ENCODE measurements at places on chromosomes 12 and 14.

DNA sequence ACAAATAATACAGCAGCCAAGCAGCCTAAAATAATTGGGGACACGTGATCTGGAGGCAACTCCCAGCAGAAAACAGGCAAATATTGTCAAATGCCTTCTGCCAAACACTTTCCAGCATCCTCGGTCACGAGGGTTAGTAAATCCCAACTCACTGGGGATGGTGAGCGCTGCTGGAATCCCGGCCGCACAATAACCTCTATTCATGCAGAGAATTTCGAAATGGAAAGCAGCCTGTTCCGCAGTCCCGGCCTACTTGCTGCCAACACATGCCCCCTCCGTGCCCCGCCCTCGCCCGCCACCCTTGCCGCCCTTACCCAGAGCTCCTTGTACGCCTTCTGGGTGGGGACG is 62.2 kb downstream of the RFX4 start:
- DNase-seq, result no peak

- no peak for DNase-seq
Measured at GRCh38 chr14:68544081-68544892, 248.6 kb downstream of the ZFP36L1 start.

- DNase-seq, result no peak
Measured at GRCh38 chr12:120211904-120212283, 11.0 kb upstream of the RPLP0 start.

DNA sequence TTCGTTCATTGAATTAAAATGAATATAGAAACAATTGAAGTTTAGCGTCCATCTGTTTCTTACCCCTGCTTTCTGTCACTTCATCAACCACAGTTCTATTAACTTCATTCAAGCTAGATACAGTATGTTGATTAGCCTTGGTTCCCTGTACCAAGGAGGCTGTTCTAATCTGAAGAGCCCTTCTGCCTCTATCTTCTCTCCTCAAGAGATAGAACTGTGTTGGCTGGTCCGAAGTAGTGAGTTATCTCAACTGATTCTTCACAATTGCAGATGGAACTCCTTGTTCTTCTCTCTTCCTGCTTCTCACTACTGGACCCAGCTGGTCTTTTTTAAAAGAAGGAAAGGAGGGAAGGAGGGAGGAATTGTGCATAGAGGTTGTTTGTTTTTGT is 82.1 kb upstream of the TRAF3 start:
- DNase-seq, result no peak

- no peak for DNase-seq
Measured at GRCh38 chr12:89731089-89731488, 22.5 kb upstream of the ATP2B1 start.

DNA sequence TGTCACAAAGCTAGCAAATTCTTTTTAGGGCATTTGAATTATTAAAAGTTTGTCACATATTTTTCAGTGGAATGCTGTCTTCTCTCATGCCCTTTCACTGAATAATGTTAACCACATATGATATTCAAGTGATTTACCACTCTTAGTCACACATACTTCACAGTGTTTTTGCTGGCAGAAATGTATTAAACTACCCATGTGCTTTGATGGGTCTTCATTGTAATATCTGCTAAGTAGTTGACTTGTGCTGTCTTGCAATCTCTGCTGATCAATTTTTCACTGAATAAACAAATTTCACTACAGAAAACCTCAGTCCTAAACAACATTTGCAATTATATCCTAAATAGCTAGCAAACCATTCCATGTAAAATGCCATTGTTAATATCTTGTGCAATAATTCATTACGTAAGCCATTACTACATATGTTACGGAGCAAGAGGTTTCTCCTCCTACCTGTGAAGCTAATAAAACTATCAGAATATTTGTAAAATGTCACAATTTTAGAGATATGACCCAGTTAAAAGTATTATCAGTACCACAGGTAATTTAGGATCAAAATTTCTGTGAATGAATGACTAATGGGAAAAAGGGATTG is 64.6 kb upstream of the LMO3 start:
- no peak for DNase-seq

DNA sequence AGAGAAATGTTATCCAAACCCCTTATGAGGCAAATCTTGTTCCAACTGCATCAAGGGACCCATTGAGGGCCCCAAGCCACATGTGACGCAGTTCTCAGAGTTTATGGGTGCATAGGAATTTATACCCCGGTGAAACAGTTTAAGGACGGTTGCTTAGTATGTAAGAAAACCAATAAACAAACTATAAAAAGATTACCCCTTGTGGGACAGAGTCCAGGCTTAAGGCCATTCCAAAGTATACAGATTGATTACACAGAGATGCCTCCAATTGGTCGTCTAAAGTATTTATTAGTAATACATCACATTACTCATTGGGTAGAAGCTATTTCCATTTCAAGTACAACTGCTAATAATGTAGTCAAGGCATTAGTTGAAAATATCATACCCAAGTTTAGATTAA is 885.0 kb upstream of the MDGA2 start:
- DNase-seq, result no peak

DNA sequence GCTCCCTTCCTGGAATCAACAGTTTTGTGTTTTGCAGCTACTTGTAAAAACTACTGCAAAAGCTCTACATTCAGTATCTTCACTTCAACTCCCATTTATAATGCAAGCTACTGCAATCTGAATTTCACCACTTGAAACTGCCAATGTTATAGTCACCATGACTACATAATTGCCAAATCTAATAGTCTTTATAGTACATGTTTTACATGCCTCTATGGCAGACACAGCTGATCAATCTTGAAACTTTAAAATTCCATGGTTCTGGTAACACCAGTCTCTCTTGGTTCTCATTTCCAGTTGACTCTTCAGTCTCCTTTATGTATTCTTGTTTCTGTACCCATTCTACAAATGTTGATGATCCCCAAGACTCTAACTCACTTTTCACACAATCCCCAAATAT is 185.9 kb downstream of the MED13L start:
- DNase-seq, result no peak

DNA sequence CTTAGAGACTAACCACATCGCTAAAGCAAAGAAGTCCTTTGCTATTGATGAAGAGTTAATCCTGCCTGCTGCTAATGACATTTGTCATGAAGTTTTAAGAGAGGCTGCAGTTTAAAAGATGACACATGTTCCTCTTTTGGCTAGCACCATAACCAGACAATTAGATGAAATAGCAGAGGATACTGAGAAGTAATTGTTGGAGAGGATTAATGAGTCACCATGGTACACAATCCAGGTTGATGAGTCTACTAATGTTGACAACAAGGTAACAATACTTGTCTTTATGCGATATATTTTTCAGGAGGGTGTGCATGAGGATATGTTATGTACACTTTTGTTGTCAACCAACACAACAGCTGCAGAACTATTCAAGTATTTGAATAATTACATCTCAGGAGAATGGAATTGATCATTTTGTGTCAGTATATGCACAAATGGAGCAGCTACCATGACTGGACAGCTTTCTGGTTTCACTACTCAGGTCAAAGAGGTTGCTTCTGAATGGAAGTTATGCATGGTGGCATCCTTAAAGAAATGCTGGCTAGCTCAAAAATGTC is 56.7 kb downstream of the LRRIQ1 start:
- no peak for DNase-seq

DNA sequence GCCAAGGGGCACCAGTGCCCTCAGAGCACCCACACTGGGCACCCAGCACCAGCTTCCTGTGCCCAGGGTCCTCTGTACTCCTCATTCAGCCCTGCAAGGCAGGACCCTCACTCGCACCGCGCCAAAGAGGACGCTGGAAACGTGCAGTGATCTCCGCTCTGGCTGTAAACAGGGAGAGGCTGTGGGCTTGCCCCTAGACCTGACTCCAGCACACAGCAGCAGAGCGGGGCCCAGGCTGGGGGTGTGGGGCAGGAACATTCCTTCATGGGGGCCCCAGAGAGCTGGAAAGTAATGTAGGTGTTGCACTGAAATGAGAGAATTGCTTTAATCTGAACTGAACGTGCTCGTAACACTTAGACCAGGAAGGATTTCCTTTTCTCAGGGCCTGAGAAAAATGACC is 5.0 kb upstream of the BRF1 start:
- DNase-seq, result no peak

GRCh38 chr14:94761348-94761996 is 8.4 kb downstream of the GSC start:
- no peak for DNase-seq

GRCh38 chr12:47882781-47883546 is 21.8 kb downstream of the VDR start:
- no peak for DNase-seq

DNA sequence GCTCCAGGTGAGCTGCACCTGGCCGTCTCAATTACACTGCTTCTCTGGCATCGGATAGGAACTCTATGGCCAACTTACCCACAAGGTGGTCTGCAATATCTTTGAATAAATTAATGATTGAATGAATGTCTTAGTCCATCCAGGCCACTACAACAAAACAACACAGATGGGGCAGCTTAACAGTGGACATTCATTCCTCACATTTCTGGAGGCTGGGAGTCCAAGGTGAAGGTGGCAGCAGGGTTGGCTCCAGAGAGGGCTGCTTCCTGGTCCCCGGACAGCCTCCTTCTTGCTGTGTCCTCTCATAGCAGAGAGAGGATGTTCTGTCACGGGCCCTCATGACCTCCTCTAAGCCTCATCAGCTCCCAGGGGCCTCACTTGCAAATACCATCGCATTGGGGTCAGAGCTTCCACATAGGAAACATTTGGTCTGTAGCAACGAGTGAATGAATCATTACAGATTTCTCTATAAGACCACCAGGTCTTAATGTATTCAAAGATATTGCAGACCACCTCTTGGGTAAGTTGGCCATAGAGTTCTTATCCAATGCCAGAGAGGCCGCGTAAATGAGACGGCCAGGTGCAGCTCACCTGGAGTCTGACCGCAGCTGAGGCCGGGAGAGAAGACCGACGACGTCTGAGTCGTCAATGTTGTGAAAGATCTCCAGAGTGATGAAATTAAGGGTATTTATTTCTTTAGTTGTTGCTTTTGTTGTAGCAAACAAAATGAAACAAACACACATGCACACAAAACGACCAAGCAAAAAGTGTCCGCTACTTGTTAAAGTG is 182.7 kb upstream of the C14orf180 start:
- no peak for DNase-seq

DNA sequence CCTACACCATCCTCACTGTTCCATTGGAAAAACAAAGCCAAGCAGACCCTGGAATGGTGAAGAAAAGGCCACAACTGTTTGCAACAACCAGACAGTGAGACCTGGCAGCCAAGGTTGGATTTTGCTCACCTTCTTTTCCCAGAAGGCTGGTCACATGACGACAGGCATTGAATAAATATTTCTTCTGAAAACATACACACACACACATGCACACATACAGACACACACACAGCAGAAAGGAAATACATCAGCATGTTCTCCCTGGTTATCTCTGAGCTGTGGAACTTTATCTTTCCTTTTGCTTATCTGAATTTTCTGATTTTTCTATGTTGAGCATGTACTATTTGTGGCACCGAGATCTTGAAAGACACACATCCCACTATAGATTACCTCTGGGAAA is 38.0 kb upstream of the CCDC60 start:
- no peak for DNase-seq

GRCh38 chr14:100118396-100119011 is 40.9 kb downstream of the DEGS2 start:
- no peak for DNase-seq

- DNase-seq, result no peak
Measured at GRCh38 chr14:68935761-68936214, 43.3 kb downstream of the ACTN1 start.

DNA sequence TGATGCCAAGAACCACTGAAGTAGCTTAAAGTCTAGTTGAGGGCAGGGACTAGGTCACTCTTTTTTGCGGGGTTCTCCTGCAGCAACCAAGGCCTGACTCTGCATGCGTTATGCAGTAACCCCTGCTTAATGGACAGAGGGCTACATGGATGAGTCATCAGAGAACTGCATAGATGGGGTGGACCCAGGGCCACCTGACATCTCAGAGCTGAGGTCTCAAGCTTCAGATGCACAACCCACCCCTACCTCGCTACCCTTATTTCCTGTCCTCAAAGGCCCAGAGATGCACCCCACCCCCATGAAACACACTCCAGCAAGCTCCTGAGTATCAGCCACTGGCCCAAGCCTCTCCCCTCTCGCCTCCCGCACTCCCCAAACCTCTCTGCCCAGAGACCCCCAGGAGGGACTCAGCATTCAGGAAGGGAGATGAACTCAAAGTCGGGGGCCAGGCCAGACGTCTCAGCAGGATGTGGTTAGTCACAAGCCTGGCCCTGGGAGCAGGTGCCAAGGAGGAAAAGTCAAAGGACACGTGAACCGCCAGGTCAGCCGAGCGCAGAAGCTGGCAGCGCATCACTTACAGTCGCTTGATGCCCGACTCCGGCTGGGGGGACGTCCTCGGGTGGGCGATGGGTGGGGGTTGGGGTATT is 25.8 kb downstream of the SNRNP35 start:
- DNase-seq, result no peak

- DNase-seq, result no peak
Measured at GRCh38 chr12:59600171-59600570, 4.3 kb downstream of the SLC16A7 start.

- no peak for DNase-seq
Measured at GRCh38 chr14:81169711-81170103, 51.1 kb downstream of the GTF2A1 start.

DNA sequence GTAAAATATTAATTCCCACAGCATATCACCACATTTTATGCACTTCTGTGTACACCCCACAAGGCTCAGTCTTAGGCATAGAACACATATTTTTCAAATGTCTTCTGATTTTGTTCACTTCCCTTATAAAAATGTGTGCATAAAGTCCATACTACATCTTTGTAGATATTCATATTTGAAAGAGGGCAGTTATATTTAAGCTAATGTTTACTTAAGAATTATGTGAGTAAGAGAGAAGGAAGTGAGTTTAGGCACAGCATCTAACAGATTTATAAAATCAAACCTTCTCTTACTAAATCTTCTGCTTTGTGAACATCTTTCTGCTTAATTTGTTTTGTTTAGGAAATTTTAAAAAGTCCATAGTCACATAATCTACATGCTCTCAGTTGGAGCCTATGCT is 648.1 kb downstream of the FSCB start:
- DNase-seq, result no peak

DNA sequence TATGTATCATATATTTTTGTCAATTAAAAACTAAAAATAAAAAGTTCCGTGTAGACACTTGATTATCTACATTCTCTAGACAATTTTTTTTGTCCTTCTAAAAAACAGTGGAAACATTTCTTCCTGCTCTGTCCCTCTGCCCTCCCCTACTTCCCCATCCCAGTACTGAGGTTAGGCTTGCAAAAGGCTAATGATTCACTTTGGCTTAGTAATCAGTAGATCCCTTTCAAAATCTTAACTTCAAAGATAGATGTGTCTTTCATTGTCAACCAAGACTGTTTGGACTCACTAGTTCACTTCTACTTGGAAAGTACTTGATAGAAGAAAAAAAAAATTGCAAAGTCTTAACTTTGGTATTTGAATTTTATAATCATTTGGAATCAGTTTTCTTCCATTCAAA is 3.8 kb downstream of the SETD3 start:
- no peak for DNase-seq

GRCh38 chr12:64611341-64612284 is 1.3 kb downstream of the RASSF3 start:
- peak; percentile 29 for DNase-seq

- no peak for DNase-seq
Measured at GRCh38 chr14:77923131-77923936, 123.4 kb downstream of the ADCK1 start.

GRCh38 chr12:45989721-45990467 is 480 bp downstream of the SCAF11 start:
- DNase-seq, result peak; percentile 61

- DNase-seq, result no peak
Measured at GRCh38 chr14:22715186-22715812, 51.2 kb upstream of the OXA1L start.

Data from CD4-positive, alpha-beta T cell treated with Interleukin-4 for 4 hours (primary cell).